ENCODE measurements at places on chromosomes 7 and 10.

GRCh38 chr10:5285186-5285585 is 79.6 kb upstream of the UCN3 start:
- no peak for DNase-seq

DNA sequence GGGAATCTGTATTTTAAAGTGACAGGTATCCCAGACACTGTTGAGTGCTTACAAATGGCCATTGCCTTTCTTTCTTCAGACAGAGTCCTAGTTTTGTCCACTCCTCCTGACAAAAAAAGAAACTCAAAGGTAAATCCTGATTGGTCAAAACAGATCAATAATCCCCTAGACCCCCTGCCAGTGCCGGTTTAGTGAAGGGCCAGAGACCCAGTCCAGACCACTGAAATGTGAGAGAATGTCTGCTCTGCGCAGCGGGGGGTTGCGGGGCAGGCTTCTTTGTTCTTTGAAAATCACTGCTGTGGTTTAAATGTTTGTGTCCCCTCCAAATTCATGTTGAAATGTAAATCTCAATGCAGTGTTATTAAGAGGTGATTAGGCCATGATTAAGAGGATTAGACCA is 177.7 kb upstream of the GPR26 start:
- DNase-seq = no peak

DNA sequence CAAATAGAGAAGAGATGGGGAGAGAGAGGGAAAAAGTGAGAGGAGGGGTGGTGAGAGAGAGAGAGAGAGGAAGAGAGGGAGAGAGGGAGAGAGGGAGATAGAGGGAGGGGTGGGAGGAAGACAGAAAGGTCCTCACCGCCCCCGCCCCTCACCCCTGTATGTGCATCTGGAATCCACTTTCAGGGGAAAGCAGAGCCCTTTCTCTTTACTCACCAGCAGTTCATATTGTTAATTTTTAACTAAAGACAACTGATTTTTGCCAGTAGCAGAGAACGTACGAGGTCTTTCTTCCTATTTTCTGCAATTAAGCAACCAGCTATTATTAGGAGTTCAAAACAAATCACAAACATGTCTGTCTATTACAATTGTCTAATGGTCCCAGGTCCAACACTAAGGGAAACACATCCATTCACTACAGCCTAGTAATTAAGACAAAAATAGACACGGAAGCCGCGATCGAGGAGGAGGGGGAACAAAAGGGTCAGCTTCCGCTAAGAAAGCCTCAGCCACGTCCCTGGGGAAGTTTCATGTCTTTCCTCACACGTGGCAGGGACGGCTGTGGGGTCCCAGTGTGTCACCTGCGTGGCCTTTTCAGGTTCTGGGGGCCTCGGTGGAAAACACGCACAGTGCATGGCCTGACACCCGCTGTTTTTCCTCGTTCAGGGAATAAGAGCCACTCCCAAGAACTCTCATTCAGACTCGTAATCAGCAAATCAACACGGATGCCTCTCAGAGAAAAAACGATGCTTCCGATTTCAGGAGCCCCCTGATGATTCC is 572.0 kb downstream of the PTPRN2 start:
- DNase-seq = no peak

GRCh38 chr7:33842150-33842549 is 63.2 kb upstream of the BMPER start:
- no peak for DNase-seq

- no peak for DNase-seq
Measured at GRCh38 chr10:33553748-33554571, 219.5 kb upstream of the NRP1 start.

DNA sequence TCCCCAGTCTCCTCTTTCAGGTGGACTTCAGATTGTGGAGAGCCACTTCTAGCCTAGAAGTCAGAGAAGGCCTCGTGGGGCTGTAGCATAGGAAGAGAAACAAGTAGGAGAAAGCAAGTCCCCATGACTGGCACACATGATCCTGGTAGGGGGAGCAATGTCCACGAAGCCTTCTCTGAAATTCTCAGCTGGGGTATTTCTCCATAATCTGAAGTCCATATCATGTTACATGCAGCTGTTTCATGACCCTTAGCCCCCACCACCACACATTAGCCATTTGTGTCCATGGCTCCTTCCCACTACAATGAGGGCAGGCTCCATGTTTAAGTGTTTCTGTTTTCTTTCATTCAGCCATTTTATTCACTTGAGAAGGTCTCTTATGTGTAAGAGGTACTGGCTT is 43.2 kb downstream of the LAMB4 start:
- no peak for DNase-seq

DNA sequence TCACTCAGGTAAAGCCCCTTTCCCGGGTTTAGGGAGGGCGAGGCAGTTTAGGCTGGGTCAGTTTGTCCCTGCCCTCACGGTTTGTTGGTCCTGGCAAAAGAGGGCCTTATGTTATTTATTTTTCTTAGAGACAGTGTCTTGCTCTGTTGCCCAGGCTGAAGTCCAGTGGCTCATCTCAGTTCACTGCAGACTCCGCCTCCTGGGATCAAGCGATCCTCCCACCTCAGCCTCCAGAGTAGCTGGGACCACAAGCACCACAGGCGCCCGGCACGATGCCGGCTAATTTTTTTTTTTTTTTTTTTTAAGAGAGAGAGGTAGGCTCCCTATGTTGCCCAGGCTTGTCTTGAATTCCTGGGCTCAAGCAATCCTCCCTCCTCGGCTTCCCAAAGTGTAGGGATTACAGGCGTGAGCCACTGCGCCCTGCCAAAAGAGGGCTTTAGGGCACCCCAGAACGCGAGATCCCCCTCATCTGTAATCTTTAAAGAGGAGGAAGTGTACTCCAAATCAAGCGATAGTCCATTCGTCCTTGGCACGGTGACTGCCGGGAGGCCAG is 626 bp upstream of the BMS1 start:
- no peak for DNase-seq

- no peak for DNase-seq
Measured at GRCh38 chr10:119656760-119657159, 5.6 kb downstream of the BAG3 start.

- no peak for DNase-seq
Measured at GRCh38 chr10:13795653-13796555, 209.1 kb downstream of the PRPF18 start.

DNA sequence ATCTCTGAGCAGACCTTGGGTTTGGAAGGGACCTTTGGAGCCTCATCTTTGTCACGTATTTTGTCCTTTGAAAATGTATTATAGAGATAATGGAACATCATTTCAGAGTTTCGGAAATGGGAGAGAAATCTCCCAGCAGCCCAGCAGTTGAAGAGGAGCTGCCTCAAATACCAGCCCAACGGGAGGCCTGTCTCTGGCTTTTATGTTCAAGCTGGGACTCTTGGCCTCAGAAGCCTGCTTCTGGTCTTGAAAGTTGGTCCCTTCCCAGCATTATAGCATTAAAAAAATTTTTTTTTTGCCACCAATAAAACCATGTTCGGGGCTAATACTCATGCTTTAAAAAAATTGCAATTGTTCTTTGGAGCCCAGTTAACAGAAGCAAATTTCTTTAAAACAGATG is 73.4 kb upstream of the CTBP2 start:
- no peak for DNase-seq

DNA sequence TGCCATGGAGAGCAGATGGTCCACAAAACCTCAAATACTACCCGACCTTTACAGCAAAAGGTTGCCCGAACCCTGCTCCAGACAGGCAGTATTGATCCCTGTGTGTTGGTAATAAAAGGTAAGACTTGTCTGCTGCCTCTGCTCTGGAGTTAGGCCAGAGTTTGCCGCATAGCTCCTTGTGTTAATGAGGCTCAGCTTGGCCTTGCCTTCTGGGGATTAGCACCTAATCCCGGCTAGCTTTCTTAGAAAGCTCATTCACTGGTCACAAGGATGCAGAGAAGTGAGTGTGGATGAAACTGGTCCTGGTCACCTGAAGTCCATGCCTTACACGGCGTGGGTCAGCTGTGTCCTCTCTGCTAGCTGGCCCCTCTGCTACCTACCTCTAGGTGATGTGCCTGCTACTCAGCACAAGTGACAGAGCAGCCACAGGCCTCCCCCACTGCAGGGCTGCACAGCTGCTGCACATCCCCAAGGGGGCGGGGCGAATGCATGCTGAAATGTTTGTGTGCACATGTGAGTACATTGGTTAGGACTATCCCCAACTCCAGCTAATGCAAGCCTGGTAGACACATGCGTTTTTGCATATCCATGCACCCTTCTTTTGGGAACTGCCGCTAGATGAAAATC is 31.7 kb upstream of the SYPL1 start:
- no peak for DNase-seq

GRCh38 chr10:60427148-60427547 is 37.5 kb upstream of the ANK3 start:
- DNase-seq = no peak

GRCh38 chr7:47034180-47034579 is 547.7 kb downstream of the TNS3 start:
- DNase-seq = no peak

GRCh38 chr10:43892062-43892770 is 243.5 kb upstream of the ZNF32 start:
- DNase-seq = no peak

DNA sequence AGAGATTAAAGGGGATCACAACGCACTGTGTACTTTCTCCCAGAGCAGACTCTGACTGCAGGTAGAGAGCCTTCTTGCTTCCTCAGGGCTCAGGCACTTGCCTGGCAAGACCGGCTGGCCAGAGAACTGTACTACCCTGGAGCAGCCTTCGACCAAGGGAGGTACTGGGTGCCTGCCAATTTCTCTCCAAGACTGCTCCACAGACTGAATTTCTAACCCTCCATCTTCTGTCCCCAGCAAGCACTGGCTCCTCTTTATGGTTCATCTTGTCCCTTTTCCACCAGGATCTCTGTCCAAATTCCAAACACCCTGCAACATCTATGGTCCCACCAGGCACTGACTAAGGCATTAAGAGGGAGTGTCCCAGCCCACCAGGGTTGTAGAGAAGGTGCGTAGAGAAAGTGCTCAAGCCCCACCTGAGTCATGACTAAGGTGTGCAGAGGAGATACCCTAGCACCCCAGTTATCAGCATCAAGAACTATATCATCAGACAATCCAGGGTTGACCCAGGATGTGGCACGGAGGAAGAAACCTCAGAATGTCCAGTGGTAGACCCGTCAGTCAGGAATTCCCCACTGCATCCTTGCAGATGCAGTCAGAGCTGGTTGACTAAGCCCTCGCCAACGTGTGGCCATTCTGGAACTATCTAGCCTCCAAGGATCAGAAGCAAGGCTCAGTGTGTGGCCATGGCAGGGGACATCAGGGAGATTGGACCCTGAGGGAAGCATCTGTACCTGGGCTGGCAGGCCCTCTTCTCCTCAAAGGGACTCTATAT is 60.9 kb upstream of the CAMK2B start:
- DNase-seq = no peak

GRCh38 chr7:42642699-42643098 is 269.2 kb downstream of the C7orf25 start:
- no peak for DNase-seq

GRCh38 chr7:126840869-126841268 is 411.9 kb downstream of the GRM8 start:
- no peak for DNase-seq

DNA sequence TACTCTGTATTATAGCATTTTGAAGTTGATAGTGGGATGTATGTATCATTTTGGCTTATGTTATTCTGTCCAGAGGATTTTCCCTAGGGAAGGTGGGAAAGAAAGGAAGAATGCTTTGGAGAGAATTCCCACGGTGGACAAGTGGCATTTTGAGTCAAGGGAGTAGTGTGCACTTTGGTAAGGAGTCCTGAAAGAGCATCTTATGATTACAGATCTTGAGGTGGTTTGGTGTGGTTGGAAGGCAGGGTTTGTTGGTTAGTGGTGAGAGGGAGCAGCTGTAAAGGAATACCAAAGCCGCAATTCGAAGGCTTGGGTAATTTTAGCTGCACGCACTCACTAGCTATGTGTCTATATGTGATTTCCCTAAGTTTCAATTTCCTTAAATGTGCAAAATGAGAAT is 16.1 kb downstream of the CCSER2 start:
- no peak for DNase-seq

GRCh38 chr7:50556247-50556991 is 8.8 kb downstream of the DDC start:
- no peak for DNase-seq

- DNase-seq = no peak
Measured at GRCh38 chr10:2079603-2080078, 342.3 kb upstream of the ADARB2 start.

DNA sequence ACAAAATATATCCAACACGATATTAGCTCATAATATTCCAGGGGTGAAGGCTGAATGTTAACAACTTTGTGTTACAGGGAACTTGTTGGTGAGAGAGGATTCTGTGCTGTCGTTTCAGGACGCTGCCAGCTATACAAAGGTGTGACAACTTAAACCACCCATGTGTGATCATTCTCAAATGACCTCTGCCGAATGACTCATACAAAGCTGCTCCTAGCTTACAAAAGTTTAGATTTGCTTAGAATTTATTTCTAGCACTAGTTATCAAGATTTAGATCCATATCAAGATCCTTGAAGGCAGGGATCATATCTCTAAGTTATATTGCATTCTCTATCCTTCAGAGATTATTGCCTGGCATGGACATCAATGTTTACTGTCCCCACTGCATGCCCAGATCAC is 65.3 kb downstream of the COBL start:
- DNase-seq = no peak

DNA sequence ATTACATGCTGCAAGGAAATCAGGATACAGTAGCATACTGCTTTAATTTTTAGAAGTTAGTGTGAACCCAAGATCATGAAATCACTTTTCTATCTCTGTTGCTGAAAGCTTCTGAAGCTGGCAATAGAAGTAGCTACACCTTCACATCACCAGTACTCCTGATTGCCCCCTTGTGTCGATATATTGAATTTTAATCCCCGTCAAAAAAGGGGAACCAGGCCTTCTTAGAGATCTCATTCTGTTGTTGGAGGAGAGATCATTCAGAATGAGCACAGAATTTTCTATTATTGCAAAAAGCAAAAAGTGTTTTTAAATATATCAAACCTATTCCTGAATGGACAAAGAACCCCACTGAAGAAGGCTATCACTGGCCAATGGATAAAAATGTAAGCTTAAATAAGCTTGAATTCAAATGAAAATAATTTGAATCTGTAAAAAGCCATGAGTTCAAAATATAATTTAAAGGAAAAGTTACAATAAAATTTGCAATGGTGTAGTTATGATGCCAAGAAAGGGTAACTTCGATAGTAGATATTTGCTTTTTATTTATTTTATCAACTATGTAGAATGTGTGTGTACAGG is 39.7 kb upstream of the TEX47 start:
- DNase-seq = no peak

DNA sequence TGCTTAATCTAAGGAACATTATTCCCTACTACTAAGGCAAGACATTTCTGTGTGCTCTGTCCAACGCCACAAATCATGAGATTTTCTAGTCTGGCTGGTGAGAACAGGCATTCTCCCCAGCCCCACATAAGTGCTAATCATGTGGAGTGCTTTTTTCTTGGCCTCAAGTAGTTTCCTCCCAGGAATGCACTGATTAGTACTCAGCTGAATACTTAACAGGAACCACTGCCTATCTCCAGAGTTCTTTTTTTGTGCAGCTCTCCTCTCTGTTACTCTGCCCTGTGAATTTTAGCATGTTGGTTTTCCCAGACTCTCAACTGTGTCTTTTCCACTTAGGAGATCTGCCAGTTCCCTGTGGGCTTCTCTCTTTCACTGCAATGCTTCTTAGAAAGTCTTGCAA is 1098.5 kb upstream of the LRRTM3 start:
- no peak for DNase-seq
